Left ventricle myocardium inferior (tissue), 1 donor: ENCODE measurements at places on chromosomes 6 and 20.
A peak's percentile ranks its signal among the peaks of the same experiment; 100 is the strongest.

DNA sequence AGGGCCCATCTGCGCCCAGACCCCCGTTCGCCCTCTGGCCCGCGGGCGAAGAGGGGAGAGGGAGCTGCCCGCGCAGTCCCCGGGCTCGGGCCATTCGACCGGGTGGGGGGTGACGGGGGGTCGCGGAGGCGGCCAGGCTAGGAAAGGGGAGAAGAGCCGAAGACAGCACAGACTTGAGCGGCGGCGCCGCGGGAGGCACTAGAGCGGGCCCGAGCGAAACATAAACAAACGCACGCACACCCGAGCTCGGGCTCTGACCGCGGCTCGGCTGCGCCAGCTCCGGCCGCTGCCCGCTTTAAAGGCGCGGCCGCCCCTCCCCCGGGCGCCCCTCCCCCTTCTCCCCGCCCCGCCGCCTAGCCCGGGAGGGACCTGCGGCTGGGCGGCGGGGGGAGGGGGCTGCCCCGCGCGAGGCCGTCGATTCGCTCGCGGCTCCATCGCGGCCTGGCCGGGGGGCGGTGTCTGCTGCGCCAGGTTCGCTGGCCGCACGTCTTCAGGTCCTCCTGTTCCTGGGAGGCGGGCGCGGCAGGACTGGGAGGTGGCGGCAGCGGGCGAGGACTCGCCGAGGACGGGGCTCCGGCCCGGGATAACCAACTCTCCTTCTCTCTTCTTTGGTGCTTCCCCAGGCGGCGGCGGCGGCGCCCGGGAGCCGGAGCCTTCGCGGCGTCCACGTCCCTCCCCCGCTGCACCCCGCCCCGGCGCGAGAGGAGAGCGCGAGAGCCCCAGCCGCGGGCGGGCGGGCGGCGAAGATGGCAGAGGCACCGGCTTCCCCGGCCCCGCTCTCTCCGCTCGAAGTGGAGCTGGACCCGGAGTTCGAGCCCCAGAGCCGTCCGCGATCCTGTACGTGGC, at the start of gene FOXO3:
FOXO3 (plus strand) TSS at position 455 of the 846 bp plus-strand sequence; CDS start at position 747, 292 bp downstream.
- no peaks in the 10 kb centered on the region for H3K27me3 ChIP-seq
- peaks cover 77% of the 10 kb centered on the region for H3K4me1 ChIP-seq
- peak within 1 kb of the TSS; percentile 88 for H3K4me3 ChIP-seq
- peak within 1 kb of the TSS; percentile 98 for H3K27ac ChIP-seq

GRCh38 chr6:14875481-14876063, 370.3 kb upstream of the JARID2 start:
- H3K4me3 ChIP-seq = no peak overlapping the region
- H3K27me3 ChIP-seq = no peaks in the 10 kb centered on the region
- peaks cover 43% of the 10 kb centered on the region for H3K4me1 ChIP-seq

- H3K36me3 ChIP-seq = no peaks in the 10 kb centered on the region
- no peaks in the 10 kb centered on the region for H3K4me1 ChIP-seq
- H3K27ac ChIP-seq = no peak overlapping the region
- no peak for DNase-seq
- H3K4me3 ChIP-seq = no peak overlapping the region
- peaks cover 71% of the 10 kb centered on the region for H3K27me3 ChIP-seq
These were observed 29.5 kb downstream of the ZNF334 start for GRCh38 chr20:46483879-46484278.

GRCh38 chr6:114520976-114521375, 178.2 kb upstream of the HS3ST5 start:
- no peaks in the 10 kb centered on the region for H3K36me3 ChIP-seq
- no peaks in the 10 kb centered on the region for H3K27me3 ChIP-seq
- no peak overlapping the region for H3K27ac ChIP-seq
- DNase-seq = no peak

DNA sequence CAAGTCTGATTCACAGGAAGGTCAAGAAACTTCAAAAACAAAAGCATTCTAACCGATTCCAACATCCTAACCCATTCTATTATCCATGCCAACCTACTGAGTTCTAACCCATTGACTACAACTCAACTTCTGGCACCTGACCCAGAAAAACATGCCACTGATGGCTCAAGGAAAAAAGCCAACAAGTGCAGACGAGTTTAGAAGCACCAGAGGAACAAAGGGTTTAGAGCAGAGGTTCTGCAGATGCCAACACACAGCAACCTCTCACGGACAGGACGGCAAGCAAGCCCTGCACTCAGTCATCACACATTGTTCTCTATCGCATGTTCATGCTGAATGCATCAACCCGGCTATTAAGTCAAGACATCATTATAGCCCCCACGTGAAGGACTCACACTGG, 25.2 kb upstream of the MC3R start:
- H3K27me3 ChIP-seq = peaks cover 11% of the 10 kb centered on the region
- H3K27ac ChIP-seq = no peak overlapping the region
- no peaks in the 10 kb centered on the region for H3K4me1 ChIP-seq

- peaks cover 5% of the 10 kb centered on the region for H3K4me1 ChIP-seq
- no peaks in the 10 kb centered on the region for H3K36me3 ChIP-seq
- DNase-seq = no peak
- no peak overlapping the region for H3K4me3 ChIP-seq
- peaks cover 31% of the 10 kb centered on the region for H3K27me3 ChIP-seq
- no peak overlapping the region for H3K27ac ChIP-seq
These were observed 41.7 kb downstream of the SUMO4 start for GRCh38 chr6:149441740-149442139.

DNA sequence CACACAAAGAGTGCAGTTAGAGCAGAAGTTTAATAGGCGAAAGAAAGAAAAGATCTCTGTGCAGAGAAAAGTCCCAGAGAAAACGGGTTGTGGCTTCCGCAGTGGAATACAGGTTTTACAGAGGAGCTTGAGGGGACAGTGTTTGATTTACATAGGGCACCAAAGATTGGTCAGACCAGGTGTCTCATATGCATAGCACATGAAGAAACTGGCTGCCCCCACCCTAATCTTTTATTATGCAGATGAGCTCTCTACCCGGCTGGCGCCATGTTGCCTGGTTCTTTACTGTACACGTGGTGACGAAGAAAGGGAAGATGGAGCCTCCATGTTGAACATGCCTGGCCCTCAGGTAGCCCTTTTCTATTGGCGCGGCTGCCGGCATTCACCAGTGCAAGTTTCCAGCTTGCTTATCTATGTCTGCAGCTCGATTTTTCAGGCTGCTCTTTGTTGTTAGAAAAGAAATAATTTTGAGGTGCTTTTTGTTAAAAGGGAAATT, 47.4 kb downstream of the SLC35B3 start:
- H3K36me3 ChIP-seq = no peaks in the 10 kb centered on the region
- H3K27ac ChIP-seq = no peak overlapping the region
- no peaks in the 10 kb centered on the region for H3K27me3 ChIP-seq
- no peak for DNase-seq
- no peak overlapping the region for H3K4me3 ChIP-seq

DNA sequence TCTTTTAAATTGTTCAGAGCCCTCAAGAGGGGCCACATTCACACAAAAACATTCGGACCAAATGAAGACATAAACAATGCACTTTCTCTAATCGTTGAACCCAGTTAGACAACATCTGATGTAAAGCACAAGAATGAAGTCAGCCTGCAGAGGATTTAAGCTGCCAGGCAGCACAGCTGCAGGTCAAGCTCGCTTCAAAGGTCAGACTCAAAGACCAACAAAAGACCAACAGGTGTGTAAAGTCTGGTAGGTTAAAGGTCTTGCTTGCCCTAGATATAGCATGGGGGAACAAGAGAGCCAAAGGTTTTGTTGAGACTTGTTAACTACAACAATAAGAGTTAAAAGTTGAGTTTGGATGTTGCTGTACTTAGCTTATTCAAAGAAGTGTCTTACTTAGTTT, 26.7 kb upstream of the MYLIP start:
- DNase-seq = no peak
- H3K27me3 ChIP-seq = no peaks in the 10 kb centered on the region
- no peak overlapping the region for H3K27ac ChIP-seq
- peaks cover 10% of the 10 kb centered on the region for H3K4me1 ChIP-seq
- H3K36me3 ChIP-seq = no peaks in the 10 kb centered on the region
- H3K4me3 ChIP-seq = no peak overlapping the region

DNA sequence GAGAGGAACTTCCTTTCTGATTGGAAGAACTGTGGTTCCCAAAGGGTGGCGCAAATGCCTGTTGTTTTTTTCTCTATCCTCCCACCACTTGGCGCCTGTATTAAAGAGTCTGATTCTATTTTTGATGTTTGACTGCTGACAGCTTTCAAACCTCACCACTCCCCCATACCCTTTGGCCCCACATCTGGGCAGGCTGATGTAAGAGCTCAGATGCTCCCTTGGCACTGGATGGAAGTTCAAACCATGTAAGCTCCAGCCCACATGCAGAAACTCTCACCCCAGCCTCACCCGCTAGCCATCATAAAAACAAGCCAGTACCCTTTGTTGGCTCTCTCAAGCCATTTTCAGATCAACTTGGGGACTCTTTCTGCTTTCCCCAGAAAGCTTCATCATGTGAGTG, 20.0 kb upstream of the TMEM14A start:
- no peak overlapping the region for H3K4me3 ChIP-seq
- no peaks in the 10 kb centered on the region for H3K36me3 ChIP-seq
- no peaks in the 10 kb centered on the region for H3K4me1 ChIP-seq

GRCh38 chr6:16305246-16305725, 66.9 kb downstream of the GMPR start:
- no peaks in the 10 kb centered on the region for H3K27me3 ChIP-seq
- H3K4me1 ChIP-seq = peaks cover 10% of the 10 kb centered on the region
- no peak overlapping the region for H3K4me3 ChIP-seq
- DNase-seq = no peak
- H3K36me3 ChIP-seq = peaks cover 4% of the 10 kb centered on the region
- H3K27ac ChIP-seq = no peak overlapping the region
